Nucleus accumbens (tissue), 56 donors: ENCODE measurements at places on chromosomes 16 and 17.

DNA sequence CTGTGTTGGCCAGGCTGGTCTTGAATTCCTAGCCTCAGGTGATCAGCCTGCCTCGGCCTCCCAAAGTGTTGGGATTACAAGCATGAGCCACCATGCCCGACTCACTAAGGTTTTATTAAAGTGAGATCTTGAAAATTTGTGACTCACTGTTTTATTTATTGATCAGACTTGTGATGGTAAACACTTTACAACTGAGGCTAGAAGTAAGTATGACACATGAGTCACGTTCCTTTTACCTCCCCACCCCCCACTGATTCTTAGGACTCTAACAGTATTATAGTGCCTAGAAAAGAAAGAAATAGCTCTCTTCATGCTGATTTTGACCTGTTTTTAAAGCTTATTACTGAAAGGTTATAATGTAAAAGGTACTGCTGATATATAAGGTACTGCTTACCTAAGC lies 160.6 kb downstream of the TANC2 start:
- DNase-seq, result no peak

- DNase-seq, result no peak
These were observed 258.2 kb downstream of the XYLT1 start for GRCh38 chr16:17212606-17213005.

DNA sequence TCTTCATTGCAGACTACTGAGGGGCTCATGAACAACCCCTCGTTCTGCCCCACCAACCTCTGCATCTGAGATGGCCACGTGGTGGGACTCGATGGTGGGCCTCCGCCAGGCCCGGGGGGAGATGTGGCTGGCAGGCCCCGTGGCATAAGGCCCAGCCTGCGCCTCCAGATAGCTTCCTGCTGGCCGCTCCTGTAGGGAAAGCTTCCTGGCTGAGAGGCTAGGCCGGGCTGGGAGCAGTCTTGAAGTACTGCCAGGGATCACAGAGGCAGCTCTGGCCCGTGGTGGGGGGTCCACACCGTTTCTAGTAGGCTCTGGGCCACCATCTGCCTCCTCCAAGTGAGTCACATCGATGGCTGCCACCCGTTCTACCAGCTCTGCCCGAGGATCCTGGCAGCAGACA lies 7.6 kb downstream of the CAMKK1 start:
- no peak for DNase-seq

DNA sequence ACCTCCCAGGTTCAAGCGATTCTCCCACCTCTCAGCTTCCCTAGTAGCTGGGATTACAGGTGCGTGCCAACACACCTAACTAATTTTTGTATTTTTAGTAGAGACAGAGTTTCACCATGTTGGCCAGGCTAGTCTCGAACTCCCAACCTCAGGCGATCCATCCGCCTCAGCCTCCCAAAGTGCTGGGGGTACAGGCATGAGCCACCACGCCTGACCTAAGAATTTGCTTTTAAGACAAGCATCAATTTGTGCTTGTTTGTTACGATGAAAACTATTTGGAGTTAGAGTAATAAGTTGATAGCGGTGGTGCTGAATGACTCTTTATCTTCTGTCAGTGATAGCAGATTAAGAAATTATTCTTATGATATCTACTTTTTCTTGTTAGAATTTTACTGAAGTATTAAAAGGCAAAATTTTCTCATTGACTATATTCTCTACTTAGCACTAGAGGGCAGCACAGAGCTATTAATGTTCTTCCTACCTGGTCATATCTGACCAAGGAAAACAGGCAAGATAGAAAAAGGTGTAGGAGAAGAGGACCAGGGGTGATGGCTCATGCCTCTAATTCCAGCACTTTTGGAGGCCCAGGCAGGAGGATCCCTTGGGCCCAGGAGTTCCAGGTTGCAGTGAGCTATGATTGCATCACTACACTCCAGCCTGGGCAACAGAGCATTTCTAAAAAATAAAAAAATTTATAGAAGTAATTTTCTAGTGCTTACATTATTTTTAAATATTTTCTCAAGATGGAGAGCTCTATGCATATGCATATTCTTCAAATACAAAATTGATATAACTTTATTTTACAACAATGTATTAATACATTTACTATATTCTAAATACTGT lies 24.5 kb downstream of the STXBP4 start:
- no peak for DNase-seq

DNA sequence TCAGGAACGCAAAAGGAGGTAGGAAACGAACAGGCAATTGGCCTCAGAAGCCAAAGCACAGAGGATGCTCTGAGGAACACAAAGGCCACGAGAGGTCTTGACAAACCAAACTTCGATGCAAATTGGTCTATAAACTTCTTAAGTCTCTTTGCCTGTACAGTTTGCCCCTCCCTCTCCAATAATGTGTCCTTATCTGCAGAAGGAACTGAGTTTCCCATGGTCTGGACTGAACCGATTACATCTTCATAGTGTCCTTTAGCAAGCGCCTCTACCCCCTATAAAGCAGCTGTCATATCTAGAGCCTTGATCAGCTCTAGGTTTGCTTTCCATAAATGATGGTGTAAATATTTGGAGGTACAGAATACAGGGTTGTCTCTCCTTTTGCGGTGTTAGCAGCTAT lies 3.1 kb upstream of the CDRT4 start:
- no peak for DNase-seq
